ENCODE measurements at places on chromosomes 7 and 10.

DNA sequence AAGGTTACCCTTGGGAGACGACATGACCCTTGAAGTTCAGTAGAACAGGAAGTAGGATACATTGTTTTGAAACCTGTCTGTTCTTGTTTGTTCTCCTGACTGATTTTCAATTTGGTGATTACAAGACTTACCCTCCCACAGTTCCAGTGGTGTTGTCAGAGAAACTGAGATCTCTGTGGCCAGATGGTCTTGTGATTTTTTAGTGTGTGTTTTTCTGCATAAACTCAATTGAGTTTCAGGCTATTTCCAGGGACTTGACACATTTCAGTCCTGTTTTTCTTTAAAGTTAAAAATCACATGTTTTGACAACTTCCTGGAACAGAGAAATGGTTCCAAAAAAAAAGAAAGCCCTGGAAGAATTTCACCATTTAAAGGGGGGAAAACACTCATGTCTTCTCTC, 22.3 kb downstream of the PIK3CG start:
- no peak for DNase-seq

GRCh38 chr10:78975926-78976325, 92.8 kb upstream of the ZMIZ1 start:
- DNase-seq = no peak

DNA sequence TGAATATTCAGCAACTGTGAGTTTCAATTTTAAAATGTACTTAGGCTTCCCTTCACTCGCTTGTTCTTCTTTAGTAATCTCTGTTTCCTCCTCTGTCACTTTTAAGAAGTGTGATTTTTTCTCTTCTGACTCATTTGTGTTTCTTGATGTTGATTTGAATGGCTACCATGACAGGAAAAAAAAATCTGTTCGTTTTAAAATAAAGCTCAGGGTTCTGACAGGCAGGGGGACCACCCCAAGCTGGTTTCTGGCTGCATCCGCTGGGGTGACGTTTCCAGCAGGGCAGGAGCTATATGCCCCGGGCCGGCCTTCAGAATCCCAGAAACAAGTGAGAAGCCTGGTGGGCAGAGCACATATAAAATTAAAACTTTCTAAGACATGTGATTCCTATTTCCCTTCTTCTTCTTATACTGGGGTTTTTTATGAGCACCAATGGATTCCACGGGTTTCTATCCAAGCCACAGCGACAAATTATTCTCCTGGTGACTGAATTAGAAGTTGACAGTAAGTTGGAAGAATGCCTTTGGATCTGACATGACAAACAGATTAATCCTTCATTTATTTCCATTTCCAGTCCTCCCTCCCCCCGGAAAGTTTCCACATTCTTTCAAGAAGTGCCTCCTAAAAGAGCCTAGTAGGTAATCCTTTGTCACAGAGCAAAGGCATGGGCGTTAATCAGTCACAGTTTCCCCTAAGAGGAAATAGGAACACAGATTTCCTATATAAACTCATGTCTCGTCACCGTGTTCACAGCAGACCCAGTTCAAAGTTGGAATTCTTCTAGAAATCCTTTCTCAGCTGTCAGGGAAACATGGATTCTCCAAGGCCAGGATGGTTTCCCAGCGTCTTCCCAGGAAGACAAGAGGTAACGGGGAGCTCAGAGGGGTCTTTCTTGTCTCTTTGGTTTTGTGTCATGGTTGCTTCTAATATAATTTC, 79.9 kb downstream of the PTPRE start:
- DNase-seq = no peak

DNA sequence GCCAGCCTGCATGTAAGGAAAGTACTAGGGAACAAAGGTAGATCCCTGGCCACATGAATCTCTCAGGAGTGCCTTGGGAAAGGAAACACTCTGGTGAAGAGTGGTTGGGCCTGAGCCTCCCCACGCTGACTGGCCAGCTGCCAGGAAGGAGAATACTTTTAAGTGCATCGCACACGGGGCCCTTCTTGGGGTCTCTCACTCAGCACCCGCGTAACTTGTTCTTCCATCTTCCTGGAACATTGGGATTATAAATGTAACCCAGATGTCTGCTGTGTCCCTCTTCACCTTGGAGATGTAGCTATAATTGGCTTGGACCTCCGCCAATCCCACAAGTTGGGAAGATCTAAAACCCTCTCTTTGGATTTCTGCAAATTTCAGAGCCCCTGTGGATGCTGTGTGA, 4.4 kb upstream of the GLI3 start:
- DNase-seq = no peak

DNA sequence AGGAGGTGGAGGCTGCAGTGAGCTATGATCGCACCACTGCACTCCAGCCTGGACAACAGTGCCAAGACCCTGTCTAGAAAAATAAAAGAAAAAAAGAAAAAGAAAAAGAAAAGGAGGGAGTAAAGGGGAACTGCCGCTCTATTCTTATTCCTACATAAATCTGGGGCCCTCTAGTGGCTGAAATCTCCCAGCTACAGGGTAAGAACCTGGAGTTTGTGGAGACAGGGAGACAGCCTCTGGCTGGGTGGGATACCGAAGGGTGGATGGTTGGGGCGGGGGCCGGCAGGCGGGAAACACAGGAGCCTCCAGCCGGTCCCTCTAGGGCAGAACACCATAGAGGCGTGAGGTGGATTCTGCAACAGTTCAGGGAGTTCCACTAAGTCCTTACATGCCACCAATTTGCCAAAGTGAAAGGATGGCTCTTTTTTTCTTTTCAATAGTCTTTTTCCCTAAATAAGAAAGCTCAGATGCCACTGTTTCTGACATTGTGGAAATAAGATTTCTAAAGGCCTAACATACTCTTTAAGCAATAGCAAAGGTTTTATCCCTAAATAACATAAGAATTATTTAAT, 117.3 kb downstream of the SVIL start:
- peak; percentile 90 for DNase-seq

DNA sequence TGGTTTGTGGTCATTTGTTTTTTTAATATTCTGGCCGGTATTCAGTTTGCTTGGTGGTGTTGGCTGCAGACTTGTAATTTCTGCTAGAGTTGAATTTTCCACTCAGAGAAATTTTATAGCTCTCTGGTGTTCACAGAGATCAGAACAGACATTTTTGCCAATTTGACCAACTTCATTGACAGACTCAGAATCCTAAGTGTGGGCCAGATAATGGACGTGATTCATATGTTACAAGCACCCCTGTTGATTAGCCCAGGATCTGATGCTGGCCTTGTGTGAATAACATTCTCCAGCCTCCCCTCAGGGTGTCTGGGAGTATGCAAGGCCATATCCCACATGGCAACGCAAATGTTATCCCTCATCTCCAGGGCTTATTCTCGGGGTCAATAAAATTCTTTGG, 283.8 kb downstream of the C7orf25 start:
- no peak for DNase-seq

DNA sequence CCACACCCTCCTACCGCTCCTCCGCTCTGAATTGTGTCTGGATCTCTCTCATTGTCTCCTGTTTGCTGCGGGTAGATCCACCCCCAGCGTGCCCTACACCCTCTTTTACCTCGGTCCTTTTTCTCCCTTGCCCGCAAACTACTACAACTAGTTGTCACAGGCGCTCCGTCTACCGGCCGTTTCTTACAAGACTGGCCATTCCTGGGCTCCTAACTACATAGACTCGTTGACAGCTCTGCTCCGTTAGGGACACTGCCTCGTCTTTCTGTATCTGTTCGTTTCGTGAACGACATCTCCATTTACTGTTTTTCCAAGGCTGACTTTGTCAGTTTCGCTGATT, 786 bp downstream of the TAF3 start:
- peak; percentile 49 for DNase-seq

Measured in H7 (cell line).